EL (cell line): ENCODE measurements at places on chromosomes 7 and 10.

- DNase-seq: no peak
Measured at GRCh38 chr7:2856388-2857169, 12.5 kb upstream of the GNA12 start.

- no peak for DNase-seq
Measured at GRCh38 chr10:43293677-43294057, 26.8 kb upstream of the RASGEF1A start.

DNA sequence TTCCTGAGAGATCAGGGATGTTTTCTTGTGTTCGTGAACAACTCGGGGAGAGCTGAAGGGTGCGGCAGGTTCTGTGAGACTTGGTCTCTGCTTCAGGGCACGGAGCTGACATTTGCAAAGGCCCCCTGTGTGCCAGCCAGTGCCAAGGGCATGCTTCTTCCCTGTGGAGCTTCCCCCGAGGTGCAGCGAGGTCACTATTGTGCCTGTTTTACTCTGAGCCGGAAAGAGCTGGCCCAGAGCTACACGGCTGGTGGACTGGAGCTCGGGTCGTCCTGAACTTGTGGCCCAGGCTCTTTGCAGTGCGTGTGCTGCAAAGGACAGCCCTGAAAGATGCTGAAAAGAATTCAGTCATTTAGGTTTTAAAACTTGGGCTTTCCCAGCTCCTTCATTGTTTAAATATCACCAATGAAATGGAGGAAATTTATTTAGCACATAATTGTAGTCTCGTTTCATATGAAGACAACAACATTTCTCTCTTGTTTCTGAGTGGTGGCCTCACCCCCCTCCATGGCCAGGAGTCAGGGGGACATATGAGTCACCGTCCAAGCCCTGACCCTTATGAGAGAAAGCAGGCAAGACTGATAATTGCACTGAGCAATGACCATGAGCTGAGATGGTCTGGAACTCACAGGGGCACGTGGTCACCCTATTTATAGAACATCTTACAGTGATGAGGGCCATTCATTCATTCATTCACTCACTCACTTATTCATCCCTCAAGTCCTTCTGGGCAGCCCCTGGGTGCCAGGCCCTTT, 102.6 kb downstream of the PTPRE start:
- DNase-seq: no peak

GRCh38 chr10:99524050-99524666, 8.6 kb upstream of the NKX2-3 start:
- no peak for DNase-seq

- no peak for DNase-seq
Measured at GRCh38 chr10:5365928-5366327, 1.2 kb downstream of the UCN3 start.

DNA sequence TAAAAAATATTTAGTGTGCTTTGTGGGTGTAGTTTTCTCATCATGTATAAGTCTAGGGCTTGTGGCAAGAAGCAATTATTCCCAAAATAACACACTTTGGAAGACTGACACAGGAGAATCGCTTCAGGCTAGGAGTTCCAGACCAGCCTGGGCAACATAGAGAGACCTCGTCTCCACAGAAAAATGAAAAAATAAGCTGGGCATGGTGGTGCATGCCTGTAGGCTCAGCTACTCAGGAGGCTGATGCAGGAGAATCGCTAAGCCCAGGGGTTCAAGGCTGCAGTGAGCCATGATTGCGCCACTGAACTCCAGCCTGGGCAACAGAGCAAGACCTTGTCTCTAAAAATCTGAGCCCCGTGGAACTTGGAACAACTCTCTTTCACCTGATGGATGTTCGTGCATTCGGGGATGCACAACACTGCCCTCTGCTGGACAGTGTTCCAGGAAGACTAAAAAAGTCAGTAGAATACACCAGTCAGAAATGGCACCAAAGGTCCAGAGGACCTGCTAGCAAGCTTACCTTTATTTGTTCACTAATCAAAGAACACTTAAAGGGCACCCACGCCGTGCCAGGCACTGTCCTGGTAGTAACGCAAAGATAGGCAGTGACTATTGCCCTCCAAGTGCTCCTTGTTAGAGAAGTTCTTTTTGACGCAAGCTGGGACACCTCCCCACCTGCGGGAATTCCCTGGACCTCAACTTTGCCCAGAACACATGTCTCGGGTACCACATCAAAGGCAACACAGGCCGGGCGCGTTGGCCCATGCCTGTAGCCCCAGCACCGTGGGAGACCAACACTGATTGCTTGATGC, 81.9 kb upstream of the CALN1 start:
- peak; percentile 42 for DNase-seq

GRCh38 chr7:123367031-123367430, 167.3 kb upstream of the SLC13A1 start:
- DNase-seq: no peak

GRCh38 chr10:124700293-124701037, 43.7 kb downstream of the FAM53B start:
- DNase-seq: no peak

GRCh38 chr10:86971232-86971991, 3.1 kb downstream of the ADIRF start:
- peak; percentile 91 for DNase-seq

DNA sequence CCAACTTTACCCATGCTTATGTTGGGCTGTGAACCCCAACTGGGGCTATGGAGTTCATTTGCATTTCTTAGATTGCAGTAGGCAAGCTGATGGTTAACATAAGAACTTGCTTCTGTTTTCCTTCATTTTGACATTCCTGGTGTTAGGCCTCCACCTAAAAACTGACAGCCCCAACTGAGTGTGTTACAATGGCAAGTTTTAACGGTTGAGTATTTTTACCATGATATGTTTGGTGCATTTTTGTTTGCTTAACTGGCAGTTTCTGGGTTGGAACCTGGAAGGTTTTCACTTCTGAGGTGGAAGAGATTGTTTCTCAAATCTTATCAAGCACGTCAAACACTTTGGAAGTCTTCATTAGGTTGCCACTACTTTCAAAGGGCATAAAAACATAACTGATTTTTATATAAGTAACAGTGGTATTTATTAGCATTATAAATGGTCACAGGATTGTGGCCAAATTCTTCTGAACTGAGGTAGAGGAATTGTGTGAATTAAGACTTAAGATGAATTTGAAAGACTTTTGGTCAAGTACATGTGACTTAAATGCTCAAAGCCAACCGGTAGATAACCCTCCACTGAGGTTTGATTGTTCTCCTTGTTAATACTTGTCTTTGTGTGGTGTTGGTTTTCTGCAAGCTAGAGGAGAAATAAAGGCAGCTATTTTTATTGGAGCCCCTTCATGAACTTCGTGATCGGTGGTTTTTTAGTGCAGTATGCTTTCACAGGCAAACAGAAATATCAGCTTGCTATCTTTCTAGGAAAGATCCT, 2.8 kb downstream of the BMI1 start:
- DNase-seq: no peak

- DNase-seq: peak; percentile 60
Measured at GRCh38 chr10:79239275-79239779, 107.9 kb upstream of the PPIF start.

GRCh38 chr10:124511205-124512039, 49.8 kb downstream of the LHPP start:
- no peak for DNase-seq

- DNase-seq: peak; percentile 56
Measured at GRCh38 chr10:98956576-98957260, 278.9 kb downstream of the HPSE2 start.

- no peak for DNase-seq
Measured at GRCh38 chr10:92146107-92146506, 144.8 kb downstream of the CPEB3 start.

- no peak for DNase-seq
Measured at GRCh38 chr7:141916099-141916498, at the start of gene OR9A4. OR9A4 (plus strand) TSS chr7:141916399; CDS start chr7:141918876, 2,477 bp downstream.

GRCh38 chr10:125064681-125065492, 95.5 kb downstream of the CTBP2 start:
- DNase-seq: peak; percentile 74

GRCh38 chr7:102125127-102125596, 161.5 kb upstream of the SH2B2 start:
- peak; percentile 90 for DNase-seq

DNA sequence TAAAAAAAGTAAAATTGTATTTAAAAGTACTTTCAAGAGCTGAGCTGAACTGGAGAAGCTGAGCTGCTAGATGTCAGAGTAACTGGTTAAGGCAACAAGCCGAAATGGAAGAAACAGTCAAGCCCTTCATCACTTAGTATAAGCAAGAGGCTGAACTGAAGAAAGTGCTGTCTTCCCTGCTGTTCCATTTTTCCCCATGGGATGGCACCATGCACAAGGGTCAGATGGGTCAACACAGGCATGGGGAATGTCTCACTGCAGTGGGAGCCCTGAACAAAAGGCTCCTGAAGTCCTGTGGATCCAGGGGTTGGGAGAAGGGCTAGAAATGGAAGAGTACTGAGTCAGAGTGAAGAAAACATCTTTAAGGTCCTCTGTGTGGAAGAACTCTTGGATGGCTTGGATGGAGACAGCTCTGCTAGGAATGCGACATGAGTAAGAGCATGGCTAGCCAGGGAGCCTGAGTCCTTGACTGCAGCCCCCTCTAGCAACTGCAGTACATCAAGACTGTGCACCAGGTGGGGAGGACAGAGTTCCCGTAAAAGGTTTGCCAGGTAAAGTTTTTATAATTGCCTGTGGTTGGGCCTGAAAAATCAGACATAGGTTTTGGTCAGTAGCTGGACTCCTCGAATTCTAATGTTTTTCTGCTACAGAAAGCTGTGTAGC, 348.3 kb downstream of the GPR158 start:
- no peak for DNase-seq

DNA sequence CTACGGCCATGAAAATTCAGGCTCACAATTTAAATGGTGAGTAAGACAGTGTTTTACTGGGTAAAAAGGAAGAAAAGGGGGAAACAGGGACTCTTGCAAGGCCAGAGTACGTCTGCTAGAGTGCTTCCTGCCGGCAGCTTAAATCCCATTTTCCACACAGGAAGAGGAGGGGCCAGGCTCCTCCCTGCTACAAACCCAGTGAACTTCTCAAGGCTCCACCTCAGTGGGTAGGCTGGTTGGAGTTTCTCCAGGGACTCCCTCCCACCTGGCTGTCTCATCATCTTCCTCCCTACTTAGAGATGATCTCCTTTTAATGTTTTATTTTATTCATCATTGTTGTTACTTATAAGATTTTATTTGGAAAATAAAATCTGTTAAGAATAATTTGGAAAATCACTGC, 62.6 kb upstream of the SEMA3C start:
- DNase-seq: no peak

- DNase-seq: no peak
Measured at GRCh38 chr7:91556956-91557650, 292.9 kb downstream of the FZD1 start.

GRCh38 chr7:34091321-34091917, 186.1 kb downstream of the BMPER start:
- peak; percentile 55 for DNase-seq

GRCh38 chr10:45660876-45661411, 11.6 kb downstream of the ZFAND4 start:
- DNase-seq: no peak

GRCh38 chr7:142585425-142585824, 163.8 kb upstream of the PRSS1 start:
- DNase-seq: peak; percentile 30

- no peak for DNase-seq
Measured at GRCh38 chr10:30158325-30158960, 99.1 kb upstream of the JCAD start.

DNA sequence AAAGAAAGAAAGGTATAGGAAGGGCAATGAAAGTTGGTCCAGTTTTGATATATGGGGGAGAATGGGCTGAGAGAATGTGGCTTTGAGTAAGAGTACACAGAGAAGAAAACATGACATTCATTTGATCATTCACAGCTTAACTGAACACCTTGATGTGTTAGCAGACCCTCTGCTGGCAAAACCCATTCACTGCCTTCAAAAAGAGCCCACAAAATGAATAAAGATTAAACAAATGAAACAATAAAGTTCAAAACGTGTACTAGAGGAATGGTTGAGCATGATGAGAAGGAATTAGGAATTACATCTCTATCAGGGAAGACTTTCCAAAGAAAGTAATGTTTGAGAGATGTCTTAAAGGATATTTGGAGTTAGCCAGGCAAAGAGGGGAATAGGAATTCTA, 2.1 kb downstream of the WEE2 start:
- no peak for DNase-seq

GRCh38 chr7:114818501-114818900, 103.4 kb upstream of the MDFIC start:
- peak; percentile 72 for DNase-seq
